ENCODE measurements at places on chromosomes 7 and 10. TPM values are rescaled to one million over a fixed set of nuclear protein-coding genes. Genes with fewer than 3 reads are reported as not detected.

DNA sequence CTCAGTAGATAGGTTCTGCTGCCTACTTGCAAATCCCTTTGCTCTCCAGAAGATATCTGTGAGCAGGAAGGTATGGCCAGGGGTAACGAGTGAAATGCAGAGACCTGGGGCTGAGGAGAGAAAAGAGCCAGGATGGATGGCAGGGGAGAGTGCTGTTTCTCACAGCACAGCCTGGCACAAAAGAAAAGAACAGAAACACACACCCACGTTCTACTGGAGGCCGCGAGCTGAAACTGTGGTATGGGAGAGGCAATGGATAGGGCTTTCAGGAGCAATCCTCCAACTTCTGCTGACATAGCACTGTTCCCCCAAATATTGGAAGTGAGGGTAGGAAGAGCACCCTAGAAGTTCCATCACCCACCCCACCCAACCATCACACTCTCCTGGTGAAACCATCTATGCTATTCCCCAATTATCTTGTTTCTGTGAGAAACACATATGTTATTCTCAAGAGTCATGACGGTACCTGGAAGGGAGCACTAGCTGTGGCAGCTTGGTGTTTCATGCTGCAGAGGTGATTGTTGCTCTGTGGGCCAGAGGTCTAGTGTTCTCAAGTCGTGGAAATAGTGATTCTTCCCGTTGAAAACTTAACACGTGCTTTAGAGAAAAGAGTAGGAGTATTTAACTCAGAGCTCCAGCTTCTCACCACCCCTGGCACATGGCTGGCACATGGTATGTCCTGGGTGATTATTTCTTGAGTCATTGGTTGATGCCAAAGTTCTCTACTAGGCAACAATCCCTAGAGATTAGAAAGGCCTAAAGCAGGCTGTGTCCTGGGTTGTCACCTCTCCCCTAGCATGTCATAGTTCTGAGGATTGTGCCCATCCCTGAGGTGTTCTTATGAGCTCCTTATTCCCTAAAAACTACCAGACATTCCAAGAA lies 198.3 kb downstream of the PLXNA4 start:
- H3K27me3 ChIP-seq = no peaks in the 10 kb centered on the region
- no peaks in the 10 kb centered on the region for H3K36me3 ChIP-seq
- no peak overlapping the region for H3K4me3 ChIP-seq
- peaks cover 29% of the 10 kb centered on the region for H3K4me1 ChIP-seq

The PUS7 gene
- 22.9 TPM for total RNA-seq

- H3K4me3 ChIP-seq = no peak overlapping the region
- no peaks in the 10 kb centered on the region for H3K36me3 ChIP-seq
- no peak for DNase-seq
- H3K4me1 ChIP-seq = peaks cover 45% of the 10 kb centered on the region
- no peaks in the 10 kb centered on the region for H3K27me3 ChIP-seq
Measured at GRCh38 chr10:70504521-70505358, 26.2 kb downstream of the PALD1 start.

GRCh38 chr10:91683975-91684374 lies 51.1 kb upstream of the PPP1R3C start:
- H3K27ac ChIP-seq = no peak overlapping the region
- H3K27me3 ChIP-seq = no peaks in the 10 kb centered on the region
- peak; percentile 55 for DNase-seq
- no peak overlapping the region for H3K4me3 ChIP-seq

The RBM48 gene
- total RNA-seq = 9.4 TPM

- no peak overlapping the region for H3K4me3 ChIP-seq
- H3K36me3 ChIP-seq = no peaks in the 10 kb centered on the region
- no peaks in the 10 kb centered on the region for H3K27me3 ChIP-seq
- no peaks in the 10 kb centered on the region for H3K4me1 ChIP-seq
- no peak overlapping the region for H3K27ac ChIP-seq
Measured at GRCh38 chr7:156005202-156005691, 193.0 kb upstream of the SHH start.

DNA sequence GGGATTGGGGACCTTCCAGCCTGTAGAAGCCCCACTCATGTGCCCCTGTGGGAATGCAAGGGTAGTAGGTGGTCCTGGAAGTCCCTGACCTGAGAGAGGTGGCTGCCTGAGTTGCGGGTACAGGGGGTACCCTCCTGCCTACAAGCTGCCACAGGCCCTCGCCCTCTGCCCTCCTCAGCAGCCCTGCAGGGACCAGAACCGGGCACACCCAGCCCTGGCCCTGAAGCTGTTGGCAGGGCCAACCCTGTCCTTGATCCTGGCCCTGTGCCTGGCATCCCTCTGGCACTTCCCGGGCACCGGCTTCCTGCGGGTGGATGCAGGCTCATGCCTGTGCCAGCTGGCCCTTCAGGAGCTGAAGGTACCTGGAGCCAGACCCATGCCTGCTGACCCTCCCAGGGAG lies 54.9 kb upstream of the ELN start:
- H3K4me3 ChIP-seq = no peak overlapping the region
- no peak for DNase-seq
- no peak overlapping the region for H3K27ac ChIP-seq
- no peaks in the 10 kb centered on the region for H3K36me3 ChIP-seq
- no peaks in the 10 kb centered on the region for H3K27me3 ChIP-seq

GRCh38 chr7:29893351-29893965 lies 87.2 kb downstream of the WIPF3 start:
- H3K27me3 ChIP-seq = no peaks in the 10 kb centered on the region
- peaks cover 9% of the 10 kb centered on the region for H3K4me1 ChIP-seq
- no peaks in the 10 kb centered on the region for H3K36me3 ChIP-seq
- DNase-seq = no peak
- H3K4me3 ChIP-seq = no peak overlapping the region

The NCOA4 gene
- 147 TPM for total RNA-seq

The AGR3 gene
- not detected for total RNA-seq

The TMEM229A gene
- total RNA-seq = not detected

DNA sequence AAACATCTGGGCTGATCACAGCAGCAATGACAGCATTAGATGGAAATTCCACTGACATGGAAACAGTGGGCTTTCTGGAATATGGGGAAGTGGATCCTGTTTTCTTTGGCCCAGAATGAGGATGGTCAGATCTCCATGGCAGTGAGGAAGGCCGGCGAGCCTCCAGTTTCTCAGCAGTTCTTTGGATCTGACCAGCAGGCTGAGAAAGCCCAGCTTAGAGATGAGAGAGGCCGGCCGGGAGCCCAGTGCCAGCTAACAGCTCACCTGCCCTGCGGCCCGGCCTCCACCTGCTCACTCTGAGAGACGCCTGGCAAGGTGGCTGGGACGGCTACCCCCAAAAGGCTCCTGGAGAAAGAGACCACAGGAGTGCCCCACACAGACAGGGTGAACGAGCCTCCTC lies 24.2 kb downstream of the GPER1 start:
- no peak overlapping the region for H3K4me3 ChIP-seq
- no peaks in the 10 kb centered on the region for H3K4me1 ChIP-seq
- no peak overlapping the region for H3K27ac ChIP-seq
- no peaks in the 10 kb centered on the region for H3K36me3 ChIP-seq
- no peak for DNase-seq
